ENCODE measurements at places on chromosomes 7 and 10.

GRCh38 chr7:40492946-40493345, 358.1 kb downstream of the SUGCT start:
- peak; percentile 51 for DNase-seq

DNA sequence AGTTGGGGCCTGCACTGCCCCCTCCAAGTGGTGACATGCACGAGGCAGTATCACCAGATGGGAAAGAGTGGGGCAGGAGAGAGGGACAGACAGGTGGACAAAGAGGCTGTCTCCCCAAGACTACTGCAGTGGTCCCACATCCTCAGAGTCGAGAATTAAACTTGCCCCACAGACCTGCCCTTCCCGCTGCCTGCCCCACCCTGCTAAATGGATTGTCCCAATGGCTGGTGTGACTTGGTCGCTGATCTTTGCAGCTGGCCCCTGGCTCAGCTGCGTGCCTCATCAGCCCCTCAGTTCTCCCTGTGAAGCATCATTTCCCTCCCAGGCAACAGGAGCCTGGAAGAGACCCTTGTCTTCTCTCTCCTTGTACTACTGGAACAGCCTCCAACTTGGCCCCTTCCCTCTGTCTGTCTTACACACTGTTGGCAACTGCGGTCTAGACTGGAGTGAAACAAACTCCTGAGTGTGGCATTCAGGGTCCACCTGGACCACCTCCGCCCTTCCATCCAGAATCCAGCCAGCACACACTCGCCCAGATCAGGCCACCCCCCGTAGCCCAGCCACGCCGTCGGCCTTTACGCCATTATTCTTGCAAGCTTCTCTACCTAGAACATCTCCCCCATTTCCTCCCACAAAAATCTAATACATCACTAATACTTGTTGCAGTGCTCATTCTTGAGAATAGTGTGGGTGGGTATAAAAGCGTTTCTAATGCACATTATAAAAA, 275.1 kb downstream of the CELF2 start:
- no peak for DNase-seq

GRCh38 chr7:137998250-137998649, 3.6 kb downstream of the CREB3L2 start:
- no peak for DNase-seq

DNA sequence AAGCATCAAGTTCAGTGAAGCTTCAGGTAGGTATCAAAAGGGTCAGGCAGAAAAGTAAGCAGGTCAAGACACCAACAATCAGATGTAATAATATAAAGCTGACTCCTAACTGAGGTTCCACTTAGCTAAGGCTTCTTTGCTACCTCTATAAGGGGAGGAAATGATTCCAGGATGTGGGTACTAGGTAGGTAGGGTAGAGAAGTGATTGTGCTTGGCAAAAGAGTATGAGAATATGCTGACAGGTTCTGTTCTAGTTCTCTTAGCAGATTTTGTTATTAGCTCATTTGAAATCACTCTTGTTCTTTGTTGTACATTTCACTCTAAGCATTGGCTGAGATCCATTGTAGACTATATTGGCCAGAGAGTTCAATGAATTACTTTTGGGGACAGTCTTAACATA, 40.7 kb upstream of the CBLL1 start:
- no peak for DNase-seq

DNA sequence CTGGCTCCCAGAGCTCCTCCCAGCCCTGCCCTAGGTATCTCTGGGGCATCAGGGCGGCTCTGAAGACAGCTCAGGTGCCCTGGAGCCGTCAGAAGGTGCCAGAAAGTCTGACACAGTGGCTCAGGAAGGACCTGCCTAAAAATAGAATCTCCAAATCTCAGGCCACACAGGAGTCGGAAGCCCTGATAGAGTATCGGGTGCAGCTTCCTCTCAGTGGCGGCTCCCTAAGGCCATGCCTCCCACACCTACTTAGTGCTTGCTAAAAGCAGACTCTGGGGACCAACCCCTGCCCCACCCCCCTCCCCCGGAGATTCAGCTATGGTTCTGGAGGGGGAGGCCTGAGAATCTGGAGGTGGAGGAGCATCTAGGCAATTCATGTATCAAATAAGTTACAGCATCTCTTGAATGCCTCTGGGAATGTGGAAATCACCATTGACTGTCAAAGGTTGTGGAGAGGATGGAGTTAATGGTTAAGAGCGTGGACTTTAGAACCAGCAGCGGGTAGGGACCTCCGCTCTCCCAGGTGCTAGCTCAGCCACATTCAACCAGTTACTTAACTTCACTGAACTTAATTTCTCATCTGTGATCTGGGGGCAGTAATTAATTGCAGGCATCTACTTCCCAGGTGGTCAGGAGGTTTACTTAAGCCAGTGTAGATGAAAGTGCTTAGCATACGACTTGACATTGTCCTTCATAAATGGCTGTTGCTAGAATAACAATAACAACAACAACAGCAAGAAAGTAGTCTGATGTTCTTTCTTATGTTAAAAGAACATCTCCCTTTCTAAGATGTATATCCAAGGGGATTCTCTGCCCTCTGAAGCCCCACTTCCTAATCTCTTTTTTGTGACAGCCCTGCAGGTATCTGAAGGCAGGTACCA, 38.6 kb upstream of the MXI1 start:
- no peak for DNase-seq

DNA sequence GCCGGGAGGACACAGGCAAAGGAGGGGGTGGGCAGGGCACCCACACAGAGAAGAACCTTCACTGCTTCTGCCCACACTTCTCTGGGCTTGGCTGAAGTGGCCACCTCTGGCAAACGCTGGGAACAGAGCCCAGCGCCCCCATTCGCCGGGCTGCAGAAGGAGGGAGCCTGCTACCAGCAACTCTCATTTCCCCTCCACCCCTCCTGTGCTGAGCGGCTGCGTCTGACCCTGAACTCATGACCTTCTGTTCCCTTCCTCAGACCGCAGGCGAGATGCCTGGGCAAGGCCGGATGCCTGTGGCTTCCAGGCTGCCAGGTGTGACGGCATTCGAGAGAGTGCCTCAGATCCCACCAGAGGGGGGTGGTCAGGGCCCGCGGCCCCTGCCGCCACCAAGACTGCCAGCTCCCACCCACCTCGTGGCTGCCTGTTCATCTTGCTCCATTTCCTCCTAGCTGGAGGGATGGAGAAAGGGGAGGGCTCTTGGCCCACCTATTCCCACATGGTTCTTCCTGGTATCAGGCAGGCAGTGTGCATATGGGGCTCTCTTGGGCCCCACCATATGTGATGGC, 19.8 kb downstream of the DNAJB12 start:
- peak; percentile 43 for DNase-seq

DNA sequence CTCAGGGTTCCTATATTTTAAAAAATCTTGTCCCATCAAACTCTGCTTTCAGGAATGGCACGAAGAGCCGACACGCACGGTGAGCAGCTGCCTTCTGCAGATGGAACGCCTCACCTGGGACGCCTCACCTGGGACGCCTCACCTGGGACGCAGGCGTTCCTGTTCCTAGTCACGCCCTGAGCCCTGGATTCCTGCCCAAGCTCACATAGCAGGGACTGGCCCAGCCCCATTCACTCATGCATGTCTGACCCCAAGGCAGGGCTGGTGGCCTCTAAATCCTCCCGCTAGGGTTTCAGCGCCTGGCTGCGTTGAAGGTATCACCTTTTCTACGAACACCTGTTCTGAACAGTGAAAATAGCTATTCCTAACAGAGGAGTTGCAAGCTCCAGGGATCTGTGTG, 49.8 kb downstream of the CARD11 start:
- DNase-seq = no peak

DNA sequence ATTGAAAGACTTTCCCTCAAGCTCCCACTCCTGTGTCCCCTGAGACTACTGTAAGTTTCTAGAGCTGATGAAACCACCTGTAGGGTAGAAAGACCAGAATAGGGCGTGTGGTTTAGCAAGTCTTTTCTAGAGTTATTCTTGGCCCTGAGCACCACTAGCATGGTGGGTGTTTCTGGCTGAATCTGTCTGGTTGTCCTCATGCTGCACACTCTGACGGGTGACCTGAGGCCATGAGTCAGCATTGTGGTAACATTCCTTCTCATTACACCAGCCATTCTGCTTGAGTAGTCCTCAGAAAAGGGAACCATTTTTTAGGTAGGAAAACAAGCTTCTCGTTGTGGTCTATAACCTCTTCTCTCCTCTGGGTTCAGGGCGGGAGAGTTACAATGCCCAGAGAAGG, 250.3 kb downstream of the SNX13 start:
- peak; percentile 97 for DNase-seq

DNA sequence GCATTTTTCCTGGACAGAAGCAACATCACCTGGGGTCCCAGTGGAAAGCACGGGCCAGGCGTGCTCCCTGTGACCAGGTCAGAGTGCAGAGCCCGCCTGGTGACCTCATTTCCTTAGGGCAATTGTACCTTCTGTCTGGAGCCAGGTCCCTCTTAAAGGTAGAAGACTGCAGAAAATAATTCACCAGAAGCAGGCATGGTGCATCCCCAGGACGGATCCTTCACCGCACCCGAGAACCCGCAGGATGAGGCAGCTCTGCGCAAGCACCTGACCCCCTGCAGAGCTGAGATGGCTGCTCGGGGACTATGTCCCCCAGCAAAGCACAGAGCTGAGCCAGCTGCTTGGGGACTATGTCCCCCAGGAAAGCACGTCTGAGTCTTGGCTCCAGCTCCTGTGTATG, 557.6 kb downstream of the PTPRN2 start:
- DNase-seq = no peak

GRCh38 chr10:111473361-111473760, 396.5 kb downstream of the ADRA2A start:
- DNase-seq = no peak

- no peak for DNase-seq
Observed at GRCh38 chr10:28897617-28898464, 220.5 kb downstream of the BAMBI start.

DNA sequence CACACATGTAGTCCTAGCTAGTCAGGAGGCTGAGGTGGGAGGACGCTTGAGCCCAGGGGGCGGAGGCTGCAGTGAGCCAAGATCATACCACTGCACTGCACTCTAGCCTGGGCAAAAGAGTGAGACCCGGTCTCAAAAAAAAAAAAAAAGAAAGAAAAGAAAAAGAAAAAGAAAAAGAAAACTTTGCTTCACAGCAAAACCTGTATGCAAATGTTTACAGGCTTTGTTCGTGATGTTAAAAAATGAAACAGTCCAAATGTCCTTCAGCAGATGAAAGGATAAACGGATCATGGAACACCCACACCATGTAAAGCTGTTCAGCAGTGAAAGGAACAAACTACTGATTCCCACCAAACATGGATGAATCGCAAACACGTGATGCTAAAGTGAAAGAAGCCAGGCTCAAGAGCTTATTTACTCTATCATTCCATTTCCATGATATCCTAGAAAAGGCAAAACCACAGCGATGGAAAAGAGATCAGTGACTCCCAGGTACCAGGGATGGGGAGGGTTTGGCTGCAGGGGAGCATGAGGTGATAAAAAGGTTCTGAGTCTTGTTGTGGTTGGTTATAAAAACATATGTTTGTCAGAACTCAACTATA, 15.1 kb downstream of the LRRC20 start:
- DNase-seq = peak; percentile 64

DNA sequence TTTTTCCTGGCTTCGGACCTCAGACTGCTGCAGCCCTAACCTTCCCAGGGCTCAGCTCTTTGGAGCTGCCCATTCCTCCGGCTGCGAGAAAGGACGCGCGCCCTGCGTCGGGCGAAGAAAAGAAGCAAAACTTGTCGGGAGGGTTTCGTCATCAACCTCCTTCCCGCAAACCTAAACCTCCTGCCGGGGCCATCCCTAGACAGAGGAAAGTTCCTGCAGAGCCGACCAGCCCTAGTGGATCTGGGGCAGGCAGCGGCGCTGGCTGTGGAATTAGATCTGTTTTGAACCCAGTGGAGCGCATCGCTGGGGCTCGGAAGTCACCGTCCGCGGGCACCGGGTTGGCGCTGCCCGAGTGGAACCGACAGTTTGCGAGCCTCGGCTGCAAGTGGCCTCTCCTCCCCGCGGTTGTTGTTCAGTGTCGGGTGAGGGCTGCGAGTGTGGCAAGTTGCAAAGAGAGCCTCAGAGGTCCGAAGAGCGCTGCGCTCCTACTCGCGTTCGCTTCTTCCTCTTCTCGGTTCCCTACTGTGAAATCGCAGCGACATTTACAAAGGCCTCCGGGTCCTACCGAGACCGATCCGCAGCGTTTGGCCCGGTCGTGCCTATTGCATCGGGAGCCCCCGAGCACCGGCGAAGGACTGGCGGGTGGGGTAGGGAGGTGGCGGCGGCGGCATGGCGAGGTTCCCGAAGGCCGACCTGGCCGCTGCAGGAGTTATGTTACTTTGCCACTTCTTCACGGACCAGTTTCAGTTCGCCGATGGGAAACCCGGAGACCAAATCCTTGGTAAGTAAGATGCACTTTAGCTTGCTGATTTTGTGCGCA, at the start of gene PLXDC2:
TSS of gene PLXDC2 (plus strand) at position 22 of the 820 bp plus-strand sequence.
- peak; percentile 45 for DNase-seq

- peak; percentile 95 for DNase-seq
Observed at GRCh38 chr10:125084191-125084613, 76.2 kb downstream of the CTBP2 start.

- DNase-seq = peak; percentile 35
Observed at GRCh38 chr10:117271427-117271826, 30.5 kb downstream of the SLC18A2 start.

- no peak for DNase-seq
Observed at GRCh38 chr7:69934144-69934903, 336.0 kb downstream of the AUTS2 start.

GRCh38 chr10:18719811-18720210, 60.6 kb downstream of the ARL5B start:
- no peak for DNase-seq

- DNase-seq = no peak
Observed at GRCh38 chr7:49080896-49081475, 156.6 kb downstream of the CDC14C start.

GRCh38 chr10:87613751-87614150, 45.9 kb upstream of the PAPSS2 start:
- peak; percentile 18 for DNase-seq

- no peak for DNase-seq
Observed at GRCh38 chr10:14879928-14880193, 1.2 kb downstream of the SUV39H2 start.

- peak; percentile 65 for DNase-seq
Observed at GRCh38 chr7:39691821-39692220, 68.4 kb downstream of the RALA start.

GRCh38 chr10:97442277-97442676, 3.5 kb downstream of the EXOSC1 start:
- no peak for DNase-seq

DNA sequence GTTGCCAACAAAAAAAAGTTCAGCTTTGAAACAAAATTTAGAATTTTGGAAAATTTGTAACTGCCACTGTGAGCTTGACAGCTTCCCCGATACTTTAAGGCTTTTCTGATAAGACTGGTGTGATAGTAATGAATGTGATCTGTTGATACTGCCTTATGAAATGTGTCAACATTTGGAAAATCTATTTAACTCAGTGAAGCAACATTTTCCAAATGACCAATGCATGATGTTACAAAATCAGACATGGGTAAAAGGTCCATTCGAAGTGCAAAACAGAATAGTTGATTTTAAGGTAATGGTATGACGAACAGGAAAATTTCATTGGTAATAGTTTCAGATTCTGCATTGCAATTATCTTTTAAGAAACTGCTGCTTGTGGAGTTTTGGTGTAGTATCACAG, 175.4 kb downstream of the SEM1 start:
- no peak for DNase-seq

Data from fibroblast of skin of right biceps (primary cell).